Stimulated activated CD8-positive, alpha-beta memory T cell treated with anti-CD3 and anti-CD28 coated beads, Interleukin-4, amount 100 ng/mL, for 48 hours (primary cell): ENCODE measurements at places on chromosomes 6 and 20.
A peak's percentile ranks its signal among the peaks of the same experiment; 100 is the strongest.

DNA sequence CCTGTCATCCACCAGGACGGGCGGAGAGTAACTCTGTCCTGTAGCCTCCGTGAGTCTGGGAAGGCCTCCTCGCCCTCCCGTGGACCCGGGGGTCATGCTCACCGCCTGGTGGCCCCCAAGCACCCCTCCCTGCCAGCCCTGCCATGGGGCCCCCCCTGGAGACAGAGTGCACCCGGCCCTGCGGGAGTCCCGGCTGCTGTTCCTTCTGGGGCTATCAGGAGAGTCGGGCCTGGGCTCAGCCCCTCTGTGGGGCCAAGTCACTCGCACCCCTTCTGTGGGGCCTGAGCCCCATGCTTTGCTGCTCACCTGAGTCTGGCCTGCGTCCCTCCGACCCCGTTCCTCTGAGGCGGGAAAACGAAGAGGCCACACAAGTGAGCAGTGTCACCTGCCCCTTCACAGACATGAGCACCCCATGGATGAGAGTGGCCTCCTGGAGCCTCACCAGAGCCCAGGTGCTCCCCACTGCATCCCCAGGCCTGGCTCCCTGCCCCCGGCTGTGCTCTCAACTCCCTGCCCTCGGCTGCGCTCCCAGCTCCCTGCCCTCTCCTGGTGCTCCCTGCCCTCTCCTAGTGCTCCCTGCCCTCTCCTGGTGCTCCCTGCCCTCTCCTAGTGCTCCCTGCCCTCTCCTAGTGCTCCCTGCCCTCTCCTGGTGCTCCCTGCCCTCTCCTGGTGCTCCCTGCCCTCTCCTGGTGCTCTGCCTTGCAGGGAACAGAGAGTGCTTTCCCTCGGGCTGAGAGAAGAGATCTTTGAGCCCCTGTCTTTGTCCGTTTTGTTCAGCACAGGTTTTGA, 4.6 kb upstream of the CHRNA4 start:
- no peak for DNase-seq

DNA sequence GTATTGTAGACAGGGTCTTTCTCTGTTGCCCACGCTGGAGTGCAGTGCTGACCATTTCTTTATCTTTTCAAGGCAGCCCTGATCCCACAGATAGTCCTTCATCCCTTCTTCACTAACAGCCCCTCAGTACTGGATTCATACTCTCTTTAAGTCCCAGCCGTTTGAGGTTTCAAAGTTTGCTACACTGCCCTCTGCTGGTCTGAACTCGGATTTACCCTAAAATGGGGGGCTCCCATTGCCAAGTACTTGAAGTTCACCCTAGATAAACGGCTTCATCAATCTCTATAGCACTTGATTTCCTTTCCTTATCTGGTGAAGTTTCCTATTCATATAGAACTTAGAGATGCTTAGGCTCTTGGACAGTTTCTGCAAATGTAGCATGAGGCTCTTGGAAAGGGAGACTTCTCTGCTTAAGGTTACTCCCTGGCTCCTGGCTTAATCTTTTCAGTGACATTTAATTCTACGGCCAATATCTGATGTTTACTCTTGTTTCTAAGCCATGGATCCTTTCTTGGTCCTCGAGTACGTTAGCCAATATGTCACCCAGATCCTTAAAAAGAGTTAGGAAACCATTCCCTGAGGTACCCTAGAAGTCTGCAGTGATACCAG, 21.4 kb upstream of the PREP start:
- DNase-seq: peak; percentile 80

DNA sequence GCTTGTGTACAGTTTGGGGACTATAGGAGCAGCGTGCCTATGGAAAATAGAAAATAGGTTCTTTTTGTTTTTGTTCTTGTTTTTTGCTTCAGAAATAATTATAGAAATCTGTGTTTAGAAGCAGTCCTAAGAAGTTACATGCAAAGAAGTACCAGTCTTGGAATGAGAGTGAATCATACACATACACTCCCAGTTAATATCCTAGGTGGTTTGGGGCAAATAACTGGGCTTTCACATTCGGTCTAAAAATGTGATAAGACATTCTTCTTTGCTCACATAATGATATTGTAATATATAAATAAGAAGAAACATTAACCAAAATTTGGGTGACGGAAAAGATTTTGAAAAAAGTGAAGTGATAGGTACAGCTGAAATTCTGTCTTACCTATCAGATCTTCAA, 61.0 kb downstream of the ENPP1 start:
- no peak for DNase-seq

GRCh38 chr6:2958776-2959175, 12.6 kb downstream of the SERPINB6 start:
- DNase-seq: no peak

DNA sequence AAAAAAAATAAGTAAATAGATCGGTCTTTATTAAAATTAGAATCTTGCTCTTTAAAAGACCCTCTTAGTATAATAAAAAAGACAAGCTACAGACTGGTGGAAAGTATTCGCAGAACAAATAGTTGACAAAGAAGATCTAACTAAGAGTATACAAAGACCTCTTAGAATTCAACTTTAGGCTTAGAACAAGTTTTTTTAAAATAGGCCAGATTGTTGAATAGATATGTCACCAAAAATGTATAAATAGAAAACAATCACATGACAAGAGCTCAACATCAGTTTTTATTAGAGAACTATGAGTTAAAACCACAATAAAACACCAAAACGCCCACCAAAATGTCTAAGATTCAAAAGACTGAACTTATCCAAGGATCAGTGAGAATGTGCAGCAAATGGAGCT, 632.7 kb upstream of the PTCHD4 start:
- DNase-seq: no peak

DNA sequence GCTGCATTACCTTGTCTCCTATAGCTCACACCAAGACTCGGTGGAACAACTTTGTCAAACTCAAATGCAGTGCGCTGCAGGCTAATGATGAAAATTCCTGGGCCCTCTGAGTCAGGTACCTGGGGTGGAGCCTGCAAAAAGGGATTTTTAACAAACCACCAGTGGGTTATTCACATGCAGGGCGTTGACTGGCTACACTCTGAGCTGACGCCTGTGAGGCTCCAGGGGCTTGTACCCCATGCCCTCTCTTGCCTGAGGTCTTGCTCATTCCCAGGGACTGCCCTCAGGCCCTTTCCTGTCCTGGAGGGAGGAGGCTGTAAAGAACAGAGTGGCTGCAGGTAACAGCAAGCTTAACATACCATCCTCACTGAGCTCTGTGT, 9.2 kb downstream of the GTSF1L start:
- no peak for DNase-seq

GRCh38 chr20:57785720-57786119, 75.9 kb upstream of the PMEPA1 start:
- no peak for DNase-seq

GRCh38 chr6:3022765-3023662, 23.3 kb downstream of the NQO2 start:
- peak; percentile 67 for DNase-seq

GRCh38 chr20:25408170-25408547, 686 bp downstream of the GINS1 start:
- DNase-seq: no peak

- no peak for DNase-seq
Measured at GRCh38 chr20:46302106-46302505, 6.2 kb downstream of the CDH22 start.

DNA sequence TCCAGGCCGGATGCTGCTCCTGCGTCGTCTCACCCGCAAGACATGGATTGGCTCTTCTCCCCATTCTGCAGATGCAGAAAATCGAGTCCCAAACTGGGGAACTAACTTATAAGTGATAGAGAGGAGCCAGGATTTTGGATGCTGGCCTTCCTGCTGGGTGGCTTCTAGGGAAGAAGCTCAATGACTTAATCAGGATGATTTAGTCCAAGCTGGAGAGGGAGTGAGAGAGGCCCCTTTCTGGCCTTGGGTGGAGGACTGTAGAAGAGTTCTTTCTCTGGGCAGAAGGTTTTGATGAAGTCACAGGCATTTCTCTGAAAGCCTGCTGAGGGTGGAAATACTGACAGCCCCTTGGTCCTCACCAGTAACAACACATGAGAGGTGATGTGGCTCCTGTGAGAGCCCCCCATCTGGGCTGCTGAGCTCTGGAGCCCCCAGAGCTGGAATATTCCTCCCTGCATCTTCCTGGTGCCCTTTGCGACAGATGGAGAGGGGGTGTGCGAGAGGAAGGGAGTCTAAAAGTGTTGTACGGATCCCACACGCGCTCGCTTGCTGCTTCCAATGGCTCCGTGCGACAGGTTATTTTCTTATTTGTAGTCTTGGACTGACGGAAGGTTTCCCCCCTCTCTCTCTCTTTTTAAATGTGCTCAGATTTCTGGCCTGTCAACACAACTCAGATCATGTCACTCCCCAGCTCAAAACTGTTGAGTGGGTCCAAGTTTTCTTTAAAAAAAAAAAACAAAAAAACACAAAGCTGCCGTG, 3.5 kb downstream of the SIRPA start:
- no peak for DNase-seq

GRCh38 chr6:105212587-105212986, 32.8 kb upstream of the POPDC3 start:
- no peak for DNase-seq

GRCh38 chr6:56541030-56541600, 101.6 kb downstream of the DST start:
- no peak for DNase-seq

DNA sequence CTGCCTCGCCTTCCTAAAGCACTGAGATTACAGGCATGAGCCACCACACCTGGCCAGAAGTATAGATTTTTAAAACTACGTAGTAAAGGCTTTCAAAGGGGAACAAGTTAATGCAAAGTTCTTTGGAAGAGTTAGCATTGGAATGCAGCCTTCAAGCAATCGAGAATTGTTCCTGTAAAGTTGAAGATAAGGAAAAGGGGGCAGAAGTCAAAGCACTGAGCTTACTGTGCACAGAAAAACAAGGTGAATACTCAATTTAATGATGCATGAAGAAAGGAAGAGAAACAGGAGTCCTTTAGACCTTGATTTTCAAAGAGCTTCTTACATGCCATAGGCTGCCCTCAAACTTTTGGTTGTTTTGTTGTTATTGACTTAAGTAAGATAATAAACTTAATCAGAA, 29.1 kb upstream of the LGSN start:
- DNase-seq: no peak

GRCh38 chr20:4158466-4159050, 143.2 kb upstream of the RNF24 start:
- DNase-seq: no peak

DNA sequence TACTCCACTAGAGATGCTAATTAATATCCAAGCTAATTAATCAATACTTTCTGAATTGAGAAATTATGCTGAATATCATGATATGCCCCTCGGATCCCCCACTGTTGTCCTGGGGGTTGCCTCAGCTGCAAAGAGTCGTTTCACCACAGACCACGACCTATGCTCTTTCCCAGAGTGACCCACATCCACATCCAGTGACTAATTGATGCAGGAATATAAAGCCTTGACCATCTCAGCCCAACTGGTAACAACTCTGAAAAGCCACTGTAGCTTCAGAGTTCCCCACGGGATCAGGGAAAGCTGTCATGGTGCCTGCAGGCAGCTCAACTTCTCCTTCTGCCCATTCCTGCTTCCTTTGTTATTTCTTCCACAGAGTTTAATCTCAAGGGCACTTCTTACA, 116.9 kb downstream of the RWDD2A start:
- no peak for DNase-seq

- DNase-seq: no peak
Measured at GRCh38 chr6:14059791-14060436, 57.7 kb upstream of the CD83 start.

- no peak for DNase-seq
Measured at GRCh38 chr6:13687917-13688351, 23.7 kb downstream of the RANBP9 start.

GRCh38 chr6:144823131-144823530, 538.0 kb downstream of the UTRN start:
- no peak for DNase-seq

DNA sequence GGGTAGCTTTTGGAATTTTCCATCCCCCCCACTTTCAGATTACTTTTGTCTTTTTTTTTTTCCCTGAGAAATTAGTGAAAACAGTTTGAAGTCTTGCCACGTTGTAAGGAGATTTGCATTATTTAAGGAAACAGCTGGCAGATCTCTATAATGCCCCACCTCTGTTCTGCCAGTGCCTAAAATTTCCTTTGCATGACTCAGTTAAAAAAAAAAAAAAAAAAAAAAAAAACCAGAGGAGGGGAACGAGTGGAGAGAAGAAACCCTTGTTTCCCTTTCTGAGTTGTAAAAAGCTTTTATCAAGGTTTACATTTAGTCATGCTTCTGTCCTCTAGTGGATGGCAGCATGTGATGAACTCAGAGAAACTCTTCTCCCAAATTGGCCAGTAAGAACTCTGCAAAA, 33.5 kb downstream of the CARMIL1 start:
- DNase-seq: no peak

GRCh38 chr20:59644371-59644939, 40.1 kb downstream of the PHACTR3 start:
- no peak for DNase-seq

DNA sequence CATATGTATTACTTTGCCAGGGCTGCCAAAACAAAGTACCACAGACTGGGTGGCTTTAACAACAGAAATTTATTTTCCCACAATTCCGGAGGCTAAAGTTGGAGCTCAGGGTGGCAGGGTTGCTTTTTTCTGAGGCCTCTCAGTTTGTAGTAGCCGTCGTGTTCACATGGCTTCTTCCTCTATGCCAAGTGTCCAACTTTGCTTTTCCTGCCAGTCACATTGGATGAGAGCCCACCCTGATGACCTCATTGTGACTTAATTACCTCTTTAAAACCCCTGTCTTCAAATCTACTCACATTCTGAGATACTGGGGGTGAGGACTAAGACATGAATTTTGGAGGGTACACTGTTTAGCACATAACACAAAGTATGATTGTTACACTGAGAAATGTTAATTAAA, 9.9 kb upstream of the ECT2L start:
- DNase-seq: no peak

DNA sequence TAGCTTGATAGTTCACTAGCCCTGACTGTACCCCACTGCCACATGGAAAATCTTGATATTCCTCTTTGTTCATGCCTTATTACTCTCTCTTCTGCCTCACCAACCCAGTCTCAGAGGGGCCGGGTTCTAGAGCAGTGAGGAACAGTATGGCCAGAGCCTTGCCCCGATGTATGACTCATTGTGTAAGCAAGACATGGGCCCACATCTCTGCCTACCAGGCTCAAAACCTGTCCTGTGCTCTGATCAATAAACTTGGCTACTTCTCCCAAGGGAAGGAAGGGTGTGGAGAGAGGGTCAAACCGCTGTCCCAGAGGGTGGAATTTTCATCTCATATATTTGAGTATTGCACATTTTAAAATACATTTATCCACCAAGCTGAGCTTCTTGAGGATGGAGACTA, 91.7 kb downstream of the DNAH8 start:
- DNase-seq: no peak

GRCh38 chr20:23568971-23569330, 667 bp upstream of the CST9L start:
- no peak for DNase-seq

GRCh38 chr20:2397595-2398145, 17.0 kb downstream of the TGM6 start:
- no peak for DNase-seq
